ENCODE measurements at places on chromosomes 4 and X. TPM values are rescaled to one million over a fixed set of nuclear protein-coding genes. Genes with fewer than 3 reads are reported as not detected.

DNA sequence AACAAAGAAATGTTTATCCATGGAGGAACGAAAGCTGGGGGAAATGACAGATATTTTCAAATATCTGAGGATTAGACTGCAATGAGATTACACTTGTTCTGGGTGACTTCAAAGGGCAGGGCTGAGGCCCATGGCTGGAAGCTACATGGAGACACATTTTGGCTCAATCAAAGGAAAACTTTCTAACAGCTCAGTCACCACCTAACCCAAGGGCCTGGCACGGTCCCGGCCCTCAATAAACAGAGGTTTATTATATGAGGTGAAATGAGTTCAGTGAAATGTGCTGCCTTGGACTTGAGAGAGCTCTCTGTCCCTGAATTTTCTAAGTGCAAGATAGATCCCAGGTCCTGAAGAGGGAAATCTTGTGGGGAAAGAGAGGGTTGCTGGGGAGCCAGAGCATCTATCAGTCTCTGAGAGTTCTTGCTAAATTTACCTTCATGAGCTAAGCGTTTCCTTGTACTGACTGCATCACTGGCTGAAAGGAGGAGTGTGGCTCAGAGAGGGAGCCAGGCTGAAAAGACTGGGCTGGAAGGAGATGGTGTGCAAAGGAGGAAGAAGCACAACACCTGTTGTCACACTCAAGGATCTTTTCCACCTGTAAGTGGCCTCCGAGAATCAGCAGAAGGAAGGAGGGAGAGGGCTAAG is 2.0 kb upstream of the RIPPLY1 start:
- DNase-seq = no peak

DNA sequence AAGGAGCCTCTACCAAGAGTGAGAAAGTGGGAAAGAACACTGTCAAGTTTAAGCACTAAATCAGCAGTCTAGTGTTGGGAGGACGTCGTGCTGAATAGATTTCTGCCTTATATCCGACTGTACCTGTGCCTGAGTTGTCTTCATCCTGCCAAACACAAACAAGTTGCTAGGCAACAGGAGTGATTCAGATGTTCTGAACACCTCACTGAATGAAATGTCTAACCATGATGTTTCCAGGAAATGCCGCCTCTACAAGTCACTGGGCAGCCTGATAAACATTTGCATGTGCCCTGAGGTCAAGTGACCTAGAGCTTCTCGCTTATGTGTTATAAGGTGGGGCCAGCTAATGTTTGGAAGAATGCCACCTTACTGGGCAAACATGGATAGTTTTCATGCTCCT is 37.9 kb downstream of the SGMS2 start:
- DNase-seq = peak; percentile 60

- DNase-seq = no peak
These were observed 1025.5 kb downstream of the RPA4 start for GRCh38 chrX:97909245-97909644.

GRCh38 chrX:119132961-119133360 is 5.3 kb upstream of the KIAA1210 start:
- DNase-seq = no peak

DNA sequence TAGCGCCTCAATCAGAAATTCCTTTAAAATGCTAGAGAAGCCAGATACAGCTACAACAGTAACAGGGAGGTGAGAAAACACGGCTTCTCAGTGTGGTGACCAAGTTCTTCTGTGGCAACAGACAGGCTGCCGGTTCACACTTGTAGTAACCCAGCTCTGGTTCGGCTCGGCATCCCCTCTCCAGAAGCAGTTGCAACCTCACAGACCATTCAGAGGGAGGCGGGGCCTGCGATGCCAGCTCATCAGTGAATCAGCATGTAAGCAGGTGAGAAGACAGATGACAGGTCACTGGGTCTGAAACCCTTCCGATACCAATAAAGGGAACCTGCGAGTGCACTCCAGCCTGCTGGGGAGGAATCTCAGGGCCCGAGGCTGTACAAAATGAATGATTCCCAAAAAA is 251.0 kb downstream of the KCNIP4 start:
- peak; percentile 49 for DNase-seq

GRCh38 chrX:11129534-11130105 is 18.5 kb downstream of the HCCS start:
- no peak for DNase-seq

DNA sequence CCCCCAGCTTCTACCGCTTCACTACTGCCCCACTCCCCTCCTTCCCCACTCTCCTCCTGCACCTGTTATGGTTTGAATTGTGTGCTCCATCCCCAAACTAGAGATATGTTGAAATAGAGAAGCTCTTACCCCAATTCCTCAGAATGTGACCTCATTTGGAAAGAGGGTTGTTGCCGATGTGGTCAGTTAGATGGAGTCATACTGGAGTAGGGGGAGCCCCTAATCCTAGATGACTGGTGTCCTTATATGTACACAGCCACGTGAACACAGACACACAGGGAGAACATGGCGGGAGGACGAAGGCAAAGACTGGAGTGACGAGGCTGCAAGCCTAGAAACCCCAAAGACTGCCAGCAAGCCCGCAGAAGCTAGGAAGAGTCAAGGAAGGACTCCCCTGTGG is 84.3 kb downstream of the FHDC1 start:
- DNase-seq = no peak

DNA sequence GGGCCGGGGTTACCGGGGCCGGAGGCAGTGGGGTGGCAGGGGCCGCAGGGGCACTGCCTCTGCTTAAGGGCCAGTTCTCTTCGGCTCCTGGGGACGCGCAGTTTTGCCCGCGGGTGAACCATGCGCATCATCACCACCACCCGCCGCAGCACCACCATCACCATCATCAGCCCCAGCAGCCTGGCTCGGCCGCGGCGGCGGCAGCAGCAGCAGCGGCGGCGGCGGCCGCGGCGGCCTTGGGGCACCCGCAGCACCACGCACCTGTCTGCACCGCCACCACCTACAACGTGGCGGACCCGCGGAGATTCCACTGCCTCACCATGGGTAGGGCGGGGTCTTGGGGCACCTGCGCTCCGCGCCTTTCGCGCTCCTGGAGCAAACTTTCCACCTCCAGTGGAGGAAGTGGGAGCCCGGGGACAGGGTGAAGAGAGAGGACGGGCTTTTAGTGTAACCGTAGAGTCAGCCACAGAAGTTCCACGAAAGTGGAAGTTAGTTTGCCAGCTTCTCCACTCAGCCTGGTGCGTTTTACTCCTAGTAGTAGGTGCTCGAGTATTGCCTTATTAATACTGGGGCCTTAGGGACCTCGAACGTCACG is 729 bp downstream of the GSX2 start:
- DNase-seq = no peak

- no peak for DNase-seq
These were observed 584.8 kb upstream of the INTU start for GRCh38 chr4:127047930-127048329.

GRCh38 chr4:18636001-18636585 is 614.5 kb upstream of the LCORL start:
- DNase-seq = no peak

GRCh38 chrX:38803243-38803587 is 2.0 kb downstream of the MID1IP1 start:
- no peak for DNase-seq

DNA sequence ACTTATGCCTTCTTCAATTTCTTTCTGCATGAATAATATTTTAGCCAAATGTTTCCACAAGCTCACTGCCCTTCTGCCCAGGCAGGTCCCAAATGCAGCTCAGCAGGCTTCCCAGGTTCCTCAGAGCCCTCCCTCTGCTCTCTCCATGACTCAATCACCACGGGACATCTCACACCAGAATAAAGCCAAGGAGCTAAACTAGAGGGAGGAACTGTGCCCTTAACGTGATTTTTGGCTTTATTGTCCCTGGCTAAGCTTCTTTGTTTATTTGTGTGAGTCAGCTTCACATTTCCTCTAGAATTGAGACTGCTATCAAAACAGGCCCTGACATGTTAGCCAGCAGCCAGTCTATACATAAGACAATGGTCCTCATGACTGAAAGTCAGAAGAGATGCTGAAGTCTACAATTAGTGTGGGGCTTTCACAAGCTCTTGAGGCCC is 186.4 kb upstream of the GALNT7 start:
- DNase-seq = peak; percentile 53

DNA sequence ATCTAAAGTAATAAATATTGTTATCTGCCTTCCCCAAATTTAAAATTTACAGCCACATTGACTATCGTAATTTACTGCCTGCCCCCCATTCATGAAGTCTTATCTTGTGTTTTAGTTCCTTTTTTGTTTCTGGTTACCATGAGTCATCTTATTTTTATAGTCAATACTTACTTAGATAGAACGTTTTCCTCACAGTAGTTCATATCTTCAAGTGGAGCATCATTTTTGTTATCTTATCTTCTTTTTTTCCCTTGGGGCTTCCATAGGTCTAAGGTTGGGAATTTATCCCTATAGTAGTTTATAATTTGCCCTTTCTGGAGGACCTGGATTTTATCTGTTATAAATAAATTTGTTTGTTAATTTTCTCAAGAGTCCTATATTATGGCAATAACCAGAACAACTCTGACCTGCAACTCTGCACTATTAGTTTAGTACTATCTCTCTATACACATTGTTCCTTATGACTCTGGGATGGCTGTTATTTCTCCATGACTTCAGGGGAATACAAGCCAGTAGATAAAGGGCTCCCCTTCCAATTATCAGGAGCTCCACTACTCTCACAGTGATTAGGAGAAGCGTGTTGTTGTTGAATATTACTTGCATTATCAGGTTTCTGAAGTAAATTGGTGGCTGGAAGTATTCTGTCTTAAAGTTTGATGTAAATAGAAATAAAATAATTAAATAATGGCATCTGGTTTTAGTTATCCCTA is 330.6 kb downstream of the GALNTL6 start:
- no peak for DNase-seq

- DNase-seq = no peak
These were observed 173.2 kb downstream of the BEND2 start for GRCh38 chrX:18047491-18047890.

GRCh38 chr4:6719611-6720179 is 3.7 kb downstream of the BLOC1S4 start:
- no peak for DNase-seq

GRCh38 chr4:7132249-7132648 is 60.1 kb upstream of the SORCS2 start:
- DNase-seq = no peak

DNA sequence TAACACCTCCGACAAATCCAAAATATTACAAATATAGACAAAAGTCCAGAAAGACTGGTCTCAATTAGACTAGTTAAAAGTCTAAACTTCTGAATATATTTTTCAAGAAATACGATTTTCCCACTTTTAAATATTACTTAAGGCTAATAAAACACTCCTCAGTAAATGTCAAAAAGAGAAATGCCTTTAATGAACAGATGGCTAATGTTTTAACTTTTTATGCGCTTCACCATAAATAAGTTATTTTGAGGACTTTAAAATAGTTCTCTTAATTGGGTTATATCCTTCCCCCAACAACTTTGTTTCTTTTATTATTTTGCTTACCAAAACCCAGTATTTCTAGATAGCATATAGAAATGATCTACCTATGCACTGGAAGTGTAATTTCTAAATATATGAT is 201.4 kb downstream of the APBB2 start:
- DNase-seq = no peak

- peak; percentile 21 for DNase-seq
These were observed 60.5 kb downstream of the TMA16 start for GRCh38 chr4:163554870-163555465.

DNA sequence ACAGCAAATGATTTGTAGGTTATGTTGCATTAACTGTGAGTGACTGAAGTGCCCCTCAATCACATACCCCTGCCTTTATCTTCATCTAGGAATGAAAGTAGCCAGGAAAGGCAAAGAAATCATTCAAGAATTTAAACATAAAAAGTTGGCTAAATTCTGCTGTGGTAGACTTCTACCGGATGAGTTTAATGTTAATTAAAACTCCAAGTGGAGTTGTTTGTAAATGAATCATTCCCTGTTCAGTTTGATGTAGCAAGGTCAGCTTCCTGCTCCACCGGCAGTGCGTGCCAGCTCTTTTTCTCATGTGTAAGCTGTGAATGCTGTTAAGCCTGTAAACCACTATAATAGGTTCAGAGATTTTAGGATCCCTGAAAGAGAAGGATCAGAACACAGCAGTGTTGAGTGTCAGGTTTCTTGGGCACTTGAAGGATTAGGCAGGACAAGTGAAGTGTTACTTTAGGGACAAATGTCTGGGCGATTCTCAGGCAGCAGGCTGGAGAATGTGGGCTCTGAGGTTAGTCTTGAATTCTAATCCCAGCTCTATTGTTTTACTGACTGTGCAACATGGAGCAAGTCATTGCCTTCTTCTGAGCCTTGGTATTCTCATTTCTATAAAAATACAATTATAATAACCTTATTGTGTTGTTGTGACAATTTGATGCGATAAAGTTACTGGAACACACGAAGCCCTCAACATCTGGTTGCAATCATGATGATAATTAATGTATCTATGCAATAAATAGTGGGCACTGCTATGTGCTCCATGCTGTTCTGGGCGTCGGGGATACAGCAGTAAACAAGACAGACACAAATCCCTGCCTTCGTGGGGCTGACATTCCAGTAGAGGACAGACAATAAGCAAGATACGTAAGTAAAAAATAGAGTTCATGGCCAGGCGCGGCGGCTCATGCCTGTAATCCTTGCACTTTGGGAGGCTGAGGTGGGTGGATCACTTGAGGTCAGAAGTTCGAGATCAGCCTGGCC is 112.0 kb downstream of the SHROOM3 start:
- DNase-seq = no peak

DNA sequence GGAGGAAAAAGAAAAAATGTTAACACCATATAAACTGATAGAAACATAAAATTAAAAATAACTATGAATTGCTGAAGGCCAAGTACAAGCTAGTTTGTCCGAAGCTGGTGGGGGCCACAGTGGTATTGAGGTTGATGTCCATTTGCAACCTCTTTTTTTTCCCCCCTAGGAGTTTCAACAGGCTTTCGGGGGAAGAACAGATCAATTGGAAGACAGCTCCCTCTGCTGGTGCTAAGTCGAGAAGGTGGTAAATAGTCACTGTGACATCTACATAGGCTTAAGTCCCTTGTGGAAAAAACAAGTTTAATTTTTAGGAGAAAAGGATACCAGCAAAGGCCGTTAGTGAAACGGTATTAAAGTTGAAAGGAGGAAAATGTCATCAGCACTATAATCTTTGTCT is 115.7 kb upstream of the ZXDA start:
- peak; percentile 16 for DNase-seq

GRCh38 chr4:84531689-84532088 is 32.6 kb upstream of the NKX6-1 start:
- no peak for DNase-seq

GRCh38 chrX:13685126-13685763 is 3.7 kb upstream of the RAB9A start:
- no peak for DNase-seq

GRCh38 chrX:39721566-39722279 is 376.0 kb downstream of the BCOR start:
- DNase-seq = no peak

Gene HDAC6
- total RNA-seq = 44.9 TPM

Gene MAGEA8
- not detected for total RNA-seq

Gene RBM47
- 40.2 TPM for total RNA-seq

Gene DMRTC1B
- total RNA-seq = not detected

Gene MAGEE2
- total RNA-seq = not detected

Gene PSAPL1
- total RNA-seq = not detected

Gene FAM47B
- total RNA-seq = not detected
